ENCODE measurements at places on chromosomes 11 and 22. TPM values are rescaled to one million over a fixed set of nuclear protein-coding genes. Genes with fewer than 3 reads are reported as not detected.

Gene GGTLC2
- not detected for total RNA-seq

Gene MMP13
- not detected for total RNA-seq

Gene ST14
- not detected for total RNA-seq

Gene NFRKB
- total RNA-seq: 15.9 TPM

Gene OR52E8
- not detected for total RNA-seq

Gene LMO1
- not detected for total RNA-seq

Gene MN1
- 12.8 TPM for total RNA-seq

Gene DBX1
- not detected for total RNA-seq

Gene PANX1
- total RNA-seq: 69.3 TPM

Gene RAC2
- total RNA-seq: 6.3 TPM

Gene RFPL1
- not detected for total RNA-seq

Gene RFPL3
- not detected for total RNA-seq

Gene OR8G1
- total RNA-seq: not detected

Gene AP5B1
- total RNA-seq: 12.5 TPM

Gene ENTHD1
- not detected for total RNA-seq

Gene PLEKHA7
- 0.39 TPM for total RNA-seq

Gene OR5AK2
- total RNA-seq: not detected

Gene FANCF
- total RNA-seq: 9.5 TPM

Gene P2RX3
- not detected for total RNA-seq

Gene ARHGEF17
- 90.2 TPM for total RNA-seq

Gene PTPRCAP
- 0.17 TPM for total RNA-seq

Gene OR10G6
- not detected for total RNA-seq

Gene APOL4
- total RNA-seq: 0.39 TPM

Gene HBG2
- total RNA-seq: not detected

Gene PRODH
- total RNA-seq: under 0.01 TPM

Gene MAP6
- total RNA-seq: 2.4 TPM

Gene YPEL1
- 1.2 TPM for total RNA-seq

Gene SCN3B
- 0.03 TPM for total RNA-seq

Gene EHBP1L1
- total RNA-seq: 97.6 TPM

Gene CDHR5
- not detected for total RNA-seq
